ENCODE measurements at places on chromosomes 2 and 18.
A peak's percentile ranks its signal among the peaks of the same experiment; 100 is the strongest.

GRCh38 chr2:149029307-149029965, 9.1 kb upstream of the LYPD6B start:
- DNase-seq, result no peak

DNA sequence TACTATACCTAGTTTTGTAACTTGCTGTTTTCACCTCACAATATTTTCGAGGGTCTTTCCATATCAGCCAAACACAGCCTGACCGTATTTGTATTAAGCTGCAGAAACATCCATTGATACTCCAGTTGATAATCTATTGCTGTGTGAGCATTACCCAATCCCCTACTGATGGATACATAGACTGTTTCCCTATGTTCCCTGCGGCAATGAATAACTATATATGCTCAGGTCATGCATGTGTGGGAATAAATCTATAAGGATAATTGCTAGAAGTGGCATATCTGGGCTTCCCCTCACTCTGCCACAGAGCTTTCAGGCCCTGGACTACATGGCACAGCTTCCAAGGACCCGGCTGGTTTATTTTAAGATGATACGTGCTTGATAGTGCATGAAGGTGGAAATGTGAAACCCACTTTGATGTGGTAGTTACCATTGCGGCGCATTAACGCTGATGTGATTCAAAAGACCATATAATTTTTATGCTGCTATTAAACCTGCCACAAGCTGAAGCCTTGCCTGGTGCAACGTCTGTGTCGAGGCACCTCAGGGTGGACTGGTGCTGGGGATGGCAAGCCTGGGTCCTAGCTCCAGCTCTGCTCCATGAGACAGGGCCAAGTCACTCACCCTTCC, 130.8 kb upstream of the MSH6 start:
- DNase-seq, result no peak

- DNase-seq, result no peak
Measured at GRCh38 chr2:234134496-234134895, 84.0 kb downstream of the SPP2 start.

DNA sequence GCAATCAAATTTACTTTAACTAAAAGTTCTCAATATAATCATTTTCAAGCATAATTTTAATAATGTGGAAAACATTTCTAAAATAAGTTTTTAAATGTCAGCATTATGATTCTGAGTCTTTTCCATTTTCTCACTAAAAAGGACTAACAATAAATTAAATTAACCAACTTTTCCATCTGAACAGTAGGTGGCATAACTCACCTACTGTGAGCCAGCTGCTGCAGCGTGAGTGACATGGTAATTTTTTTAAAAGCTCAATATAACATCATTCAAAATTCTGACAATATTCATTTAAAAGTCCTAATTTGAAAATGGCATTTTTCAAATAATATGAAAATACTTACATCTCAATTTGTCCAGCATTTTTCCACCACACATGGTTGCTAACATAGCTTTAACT, 66.5 kb downstream of the DTNB start:
- DNase-seq, result no peak

GRCh38 chr2:104262714-104263113, 591.2 kb upstream of the POU3F3 start:
- no peak for DNase-seq

DNA sequence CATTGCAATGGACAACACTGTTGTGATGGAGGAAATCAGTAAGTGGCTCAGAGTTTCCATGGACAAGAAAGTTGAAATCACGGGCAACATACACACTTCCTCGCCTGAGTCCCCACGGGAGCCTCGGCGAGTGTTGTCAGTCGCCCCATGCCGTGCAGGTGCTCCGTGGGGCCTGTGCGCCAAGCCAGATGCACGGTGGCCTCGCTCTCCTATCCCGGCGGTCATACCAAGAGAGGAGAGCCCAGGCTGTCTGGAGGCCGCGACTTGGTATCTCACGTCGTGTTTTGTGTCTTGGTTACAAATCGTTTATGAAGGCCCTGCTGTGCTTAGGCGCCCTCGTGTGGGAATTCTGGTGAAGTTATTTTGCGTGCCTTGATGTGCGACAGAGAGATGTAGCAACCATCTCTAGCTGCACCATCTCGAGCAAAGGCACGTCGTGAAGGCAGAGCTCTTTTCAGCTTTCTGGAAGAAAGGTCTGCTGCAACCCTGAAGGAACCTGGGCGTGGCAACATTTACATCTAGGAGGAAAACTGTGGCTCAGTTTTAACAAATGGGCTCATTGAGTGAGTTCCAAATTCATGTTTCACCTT, 21.8 kb downstream of the ATG4B start:
- no peak for DNase-seq

DNA sequence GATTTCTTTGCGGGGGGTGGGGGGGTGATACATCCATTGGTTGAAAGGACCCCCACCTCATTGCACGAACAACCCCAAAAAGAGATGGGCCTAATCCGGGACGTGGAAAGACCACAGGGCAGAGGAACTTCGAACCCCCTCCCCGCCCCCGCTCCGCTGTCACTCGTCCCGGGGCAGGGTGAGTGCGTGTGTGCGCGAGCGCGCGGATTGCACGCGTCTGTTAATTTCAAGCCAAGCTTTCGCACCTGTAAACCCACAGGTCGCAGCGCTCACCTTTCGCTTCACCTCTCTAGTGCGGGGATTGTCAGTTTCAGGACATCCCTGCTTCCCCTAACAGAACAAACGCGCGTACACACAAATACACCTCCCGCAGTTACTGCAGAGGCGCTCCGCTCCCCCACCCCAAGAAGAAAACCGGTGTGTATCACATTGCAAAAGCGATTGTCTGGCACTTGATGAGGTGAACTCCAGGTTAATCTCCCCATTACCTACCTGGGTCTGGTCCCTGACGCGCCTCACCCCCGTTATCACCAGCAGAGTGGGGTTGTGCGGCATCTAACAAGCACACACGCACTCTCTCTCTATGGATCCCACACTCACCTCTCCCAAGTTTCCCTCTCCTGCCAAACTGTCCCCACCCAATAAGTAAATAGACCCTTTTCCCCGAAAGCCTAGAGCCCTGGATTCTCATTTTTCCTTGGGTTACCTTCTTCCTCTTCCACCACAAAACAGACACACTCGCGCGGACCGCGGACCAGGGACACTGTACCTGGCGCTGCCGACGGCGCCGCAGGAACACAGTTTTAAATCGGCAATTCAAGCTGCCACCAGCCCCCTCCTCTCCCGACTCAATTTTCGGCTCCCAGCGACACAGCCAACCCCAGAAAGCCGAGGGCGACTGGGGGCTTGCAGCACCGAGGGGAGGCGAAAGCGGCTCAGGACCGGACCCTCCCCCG, 1.0 kb downstream of the CYP26B1 start:
- no peak for DNase-seq

DNA sequence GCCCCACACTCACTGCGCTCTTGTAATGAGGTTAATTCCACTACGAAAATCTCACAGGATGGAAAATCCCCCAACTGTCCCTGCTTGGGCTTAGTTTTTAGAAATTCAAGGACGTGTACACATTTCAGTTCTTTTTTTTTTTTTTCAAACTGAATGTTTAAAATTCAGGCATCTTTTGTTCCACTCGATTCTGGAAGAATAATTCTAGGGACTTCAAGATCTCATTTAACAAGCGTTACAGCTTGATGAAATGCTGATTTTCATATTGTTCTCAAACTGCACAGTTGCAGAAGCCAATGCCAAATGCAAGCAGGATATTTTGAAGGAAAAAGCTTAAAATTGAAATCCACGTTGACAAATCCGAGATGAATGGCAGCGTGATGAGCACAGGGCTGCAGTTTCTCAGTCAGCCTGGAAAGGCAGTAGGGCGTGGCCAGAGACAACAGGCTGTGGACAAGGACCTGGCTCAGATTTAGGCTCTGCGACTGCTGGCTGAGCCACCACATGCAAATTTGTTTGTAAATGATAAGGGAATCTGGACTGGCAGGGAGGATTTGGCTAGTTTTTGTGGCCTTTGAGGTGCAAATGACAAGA, 128.1 kb upstream of the MYCN start:
- DNase-seq, result no peak

- DNase-seq, result no peak
Measured at GRCh38 chr18:35481960-35482366, 15.8 kb downstream of the INO80C start.

DNA sequence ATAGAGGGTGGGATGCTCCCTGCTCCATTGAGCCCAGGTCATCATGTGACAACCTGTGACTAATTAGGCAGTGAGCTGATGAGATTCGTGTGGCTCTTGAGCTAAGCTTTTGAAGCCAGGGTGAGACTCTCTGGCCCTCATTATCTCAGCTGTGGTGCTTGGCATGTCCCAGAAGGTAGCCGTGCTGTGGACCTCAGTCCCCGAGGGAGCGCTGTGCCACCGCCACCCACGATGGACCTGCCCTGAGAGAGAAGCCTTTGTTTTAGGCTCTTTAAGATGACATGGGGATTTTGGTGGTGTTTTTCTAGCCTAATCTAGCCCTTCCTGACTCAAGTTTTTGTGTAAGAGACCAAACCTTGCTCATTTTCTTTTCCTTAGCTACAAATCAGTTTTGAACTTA, 66.4 kb downstream of the NEDD4L start:
- no peak for DNase-seq

- no peak for DNase-seq
Measured at GRCh38 chr2:224968051-224968450, 74.2 kb downstream of the DOCK10 start.

- DNase-seq, result no peak
Measured at GRCh38 chr2:43343573-43344304, 117.3 kb upstream of the ZFP36L2 start.

GRCh38 chr2:169107645-169108044, 38.3 kb downstream of the DHRS9 start:
- peak; percentile 9 for DNase-seq

DNA sequence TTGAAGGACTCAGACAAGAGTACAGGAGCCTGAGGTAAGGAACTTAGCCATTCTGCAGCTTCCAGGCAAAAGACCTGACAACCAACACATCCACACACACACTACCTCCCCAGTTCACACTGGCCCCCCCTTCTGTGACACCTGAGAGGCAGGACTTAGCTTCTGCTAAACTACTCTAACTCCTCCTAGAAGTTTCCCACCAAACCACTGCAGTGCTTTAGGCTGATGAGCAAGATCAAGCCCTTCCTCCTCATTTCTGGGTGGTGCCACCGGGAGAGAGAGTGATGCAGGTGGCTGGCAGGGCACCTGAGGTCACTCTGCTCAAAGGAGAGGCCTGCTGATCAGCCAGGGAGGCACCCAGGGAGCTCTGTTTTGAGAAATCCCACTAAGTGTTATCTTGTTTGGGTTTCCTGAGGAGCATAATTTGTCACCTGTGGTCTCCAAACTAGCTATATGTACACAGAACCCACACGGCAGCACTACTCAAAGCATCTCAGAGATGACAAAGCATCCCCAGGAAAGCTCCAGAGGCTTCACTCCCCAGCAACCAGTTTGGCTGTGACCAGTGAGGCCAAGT, 188.4 kb downstream of the MYO5B start:
- DNase-seq, result no peak

GRCh38 chr2:68074050-68074449, 11.2 kb upstream of the C1D start:
- no peak for DNase-seq

- DNase-seq, result no peak
Measured at GRCh38 chr2:166658901-166659300, 164.9 kb upstream of the SCN7A start.

DNA sequence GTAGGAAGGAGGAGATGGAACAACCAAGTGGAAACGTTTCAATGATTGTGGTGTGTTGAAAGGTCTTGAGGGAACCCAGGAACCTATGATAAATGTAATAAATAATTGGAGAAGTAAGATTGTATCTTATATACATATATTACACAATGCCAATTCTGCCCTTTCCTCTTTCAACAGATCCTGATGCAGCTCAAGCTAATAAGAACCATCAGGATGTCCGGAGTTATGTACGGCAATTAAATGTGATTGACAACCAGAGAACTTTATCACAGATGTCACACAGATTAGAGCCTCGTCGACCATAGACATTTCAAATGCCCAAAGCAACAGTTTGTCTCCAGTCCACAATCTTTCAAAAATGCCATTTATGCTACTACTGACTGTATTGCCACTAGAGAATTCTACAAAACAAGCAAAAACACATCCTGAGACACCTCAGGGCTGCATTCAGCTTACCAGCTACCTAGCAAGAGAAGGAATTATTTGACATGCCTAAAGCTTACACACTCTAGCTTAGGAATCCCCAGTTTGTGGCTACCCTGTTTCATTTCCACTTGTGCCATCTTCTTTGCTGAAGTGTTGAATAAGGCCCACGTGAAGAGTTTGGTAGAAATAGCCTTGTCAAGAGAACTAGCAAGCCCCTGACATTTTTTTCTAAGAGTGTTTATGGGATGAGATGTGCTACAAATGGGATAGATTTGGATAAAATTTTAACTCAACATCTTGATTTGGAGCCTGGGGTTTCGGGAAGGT, 24.0 kb upstream of the MAP3K20 start:
- DNase-seq, result no peak

- DNase-seq, result no peak
Measured at GRCh38 chr18:79736846-79737245, 57.2 kb downstream of the CTDP1 start.

GRCh38 chr2:97998431-97999005, 2.8 kb upstream of the TMEM131 start:
- DNase-seq, result no peak

GRCh38 chr2:46188041-46188716, 109.0 kb upstream of the EPAS1 start:
- DNase-seq, result no peak

Measured in stimulated activated CD8-positive, alpha-beta memory T cell treated with anti-CD3 and anti-CD28 coated beads, Interleukin-7, amount 100 ng/mL, for 1 hour (primary cell).